ENCODE measurements at places on chromosomes 13 and 19.

- no peak for DNase-seq
Observed at GRCh38 chr19:17302391-17303166, 646 bp downstream of the ABHD8 start.

GRCh38 chr13:45728759-45729158, 26.6 kb downstream of the CBY2 start:
- DNase-seq: no peak

GRCh38 chr19:34590228-34590627, 86.7 kb downstream of the SCGB2B2 start:
- no peak for DNase-seq

GRCh38 chr19:39839678-39840327, 5.8 kb upstream of the DYRK1B start:
- no peak for DNase-seq

GRCh38 chr13:60351326-60351725, 45.7 kb upstream of the TDRD3 start:
- DNase-seq: no peak

All from glomerular endothelial cell (primary cell).